ENCODE measurements at places on chromosomes 11 and 22.

- no peak for DNase-seq
These were observed 30.0 kb upstream of the ME3 start for GRCh38 chr11:86702220-86702983.

DNA sequence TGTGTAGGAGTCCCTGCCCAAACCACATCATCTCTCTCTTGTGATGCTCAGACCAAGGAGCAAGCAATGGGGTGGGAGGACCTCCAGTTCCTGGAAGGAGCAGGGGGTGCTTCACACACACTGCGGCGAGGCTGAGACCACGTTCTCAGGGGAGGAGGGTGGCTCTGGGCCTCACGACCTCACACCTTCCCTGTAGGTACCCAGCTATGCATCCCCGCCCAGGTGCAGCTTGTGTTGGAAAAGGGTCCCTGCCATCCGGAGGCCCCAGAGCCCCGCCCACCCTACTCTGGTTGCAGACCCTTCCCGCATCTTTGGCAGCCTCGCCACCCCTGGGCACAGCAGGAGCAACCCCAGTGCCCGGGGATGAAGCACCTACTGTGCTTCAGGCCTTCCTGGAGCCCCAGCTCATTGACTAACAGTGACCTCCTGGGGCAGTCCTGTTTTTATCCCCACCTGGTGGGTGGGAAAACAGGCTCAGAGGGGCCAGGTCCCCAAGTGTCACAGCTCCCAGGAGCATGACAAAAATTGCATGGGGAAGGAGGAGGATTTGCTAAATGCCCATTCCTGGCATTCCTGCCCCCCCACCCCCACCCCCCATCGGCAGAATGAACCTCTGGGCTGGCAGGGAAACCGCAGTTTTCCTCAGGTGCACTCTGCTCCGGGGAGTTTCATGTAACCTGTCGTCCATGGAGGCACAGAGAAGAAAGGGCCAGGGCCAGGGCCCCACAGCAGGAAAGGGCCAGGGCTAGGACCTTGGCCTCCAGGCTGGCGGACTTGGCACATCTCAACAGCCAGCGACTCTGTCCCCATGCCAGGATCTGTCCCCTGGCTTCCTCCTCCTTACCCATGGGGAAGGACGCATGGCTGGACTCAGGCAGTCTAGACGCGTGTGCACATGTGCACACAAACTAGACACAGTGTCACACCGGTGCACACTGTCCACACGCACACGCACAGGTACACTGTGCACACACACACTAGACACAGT, 81.0 kb downstream of the IGLL1 start:
- no peak for DNase-seq

DNA sequence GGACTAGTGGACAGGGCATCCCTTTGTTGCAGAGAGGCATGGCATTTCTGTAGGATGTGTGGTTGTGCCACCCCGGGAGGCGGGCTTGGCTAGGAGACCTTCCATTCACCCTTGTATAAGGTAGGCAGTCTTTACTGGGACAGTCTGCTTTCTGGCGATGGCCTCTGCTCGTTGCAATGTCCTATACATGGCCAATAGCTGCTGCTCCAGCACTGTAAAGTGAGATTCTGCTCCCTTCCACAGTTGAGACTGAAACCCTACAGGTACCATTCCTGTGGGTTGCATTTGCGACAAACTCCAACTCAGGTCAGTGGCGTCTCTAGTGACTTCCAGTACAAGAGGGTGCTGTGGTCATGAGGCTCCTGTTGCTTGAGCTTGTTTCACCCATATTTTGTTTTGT, 20.4 kb upstream of the APOL3 start:
- no peak for DNase-seq

DNA sequence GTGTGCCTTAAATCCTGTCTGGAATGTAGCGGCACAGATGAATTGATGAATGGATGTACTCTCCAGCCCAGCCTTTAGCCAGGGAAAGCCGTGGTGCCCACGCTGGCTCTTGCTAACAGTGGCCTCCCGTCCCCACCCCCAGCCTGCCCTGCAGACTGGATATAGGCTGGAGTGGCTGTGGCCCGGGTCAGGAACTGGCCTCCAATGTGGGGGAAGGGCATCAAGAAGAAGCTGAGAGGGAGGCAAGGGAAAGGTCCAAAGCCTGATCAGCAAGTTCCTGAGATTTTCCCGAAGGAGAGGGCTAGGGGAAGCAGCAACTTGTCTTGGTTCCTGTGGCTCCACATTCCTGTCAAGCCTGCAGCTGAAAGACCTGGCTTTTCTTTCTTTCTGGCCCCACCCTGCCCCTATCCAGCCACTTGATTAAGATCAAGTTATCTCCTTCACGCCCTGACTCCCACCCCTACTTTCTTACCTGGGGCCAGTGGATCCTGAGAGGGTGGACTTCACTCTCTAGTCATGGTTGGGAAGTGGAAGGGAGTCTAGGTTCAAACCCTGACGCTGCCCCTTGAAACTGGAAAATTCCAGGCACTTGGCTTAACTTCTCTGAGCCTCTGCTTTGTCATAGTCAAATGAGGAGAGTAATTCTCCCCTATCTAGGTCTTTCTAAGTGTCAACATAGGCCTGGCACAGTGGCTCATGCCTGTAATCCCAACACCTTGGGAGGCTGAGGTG, 11.0 kb upstream of the MICALL1 start:
- no peak for DNase-seq

- DNase-seq = no peak
These were observed 228.1 kb downstream of the BUD13 start for GRCh38 chr11:116544721-116545120.

DNA sequence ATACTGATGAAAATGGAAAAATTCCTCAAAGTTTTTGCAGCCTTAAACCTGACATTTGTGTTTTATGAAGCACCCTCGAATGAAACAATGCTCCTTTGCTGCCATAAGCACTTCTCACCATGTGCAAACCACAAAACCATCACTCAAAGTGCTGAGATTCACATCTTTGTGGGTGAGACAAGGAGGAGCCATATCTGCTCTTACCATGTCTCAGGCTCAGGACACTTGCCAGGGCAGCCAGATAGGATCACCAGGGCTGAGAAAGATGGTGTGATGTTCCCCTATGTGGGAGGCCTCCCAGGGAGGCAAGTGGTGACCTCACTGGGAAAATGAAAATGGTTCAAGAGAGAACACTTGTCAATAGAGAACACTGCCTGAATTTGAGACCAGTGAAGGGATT, 120.4 kb downstream of the CCDC34 start:
- DNase-seq = no peak

DNA sequence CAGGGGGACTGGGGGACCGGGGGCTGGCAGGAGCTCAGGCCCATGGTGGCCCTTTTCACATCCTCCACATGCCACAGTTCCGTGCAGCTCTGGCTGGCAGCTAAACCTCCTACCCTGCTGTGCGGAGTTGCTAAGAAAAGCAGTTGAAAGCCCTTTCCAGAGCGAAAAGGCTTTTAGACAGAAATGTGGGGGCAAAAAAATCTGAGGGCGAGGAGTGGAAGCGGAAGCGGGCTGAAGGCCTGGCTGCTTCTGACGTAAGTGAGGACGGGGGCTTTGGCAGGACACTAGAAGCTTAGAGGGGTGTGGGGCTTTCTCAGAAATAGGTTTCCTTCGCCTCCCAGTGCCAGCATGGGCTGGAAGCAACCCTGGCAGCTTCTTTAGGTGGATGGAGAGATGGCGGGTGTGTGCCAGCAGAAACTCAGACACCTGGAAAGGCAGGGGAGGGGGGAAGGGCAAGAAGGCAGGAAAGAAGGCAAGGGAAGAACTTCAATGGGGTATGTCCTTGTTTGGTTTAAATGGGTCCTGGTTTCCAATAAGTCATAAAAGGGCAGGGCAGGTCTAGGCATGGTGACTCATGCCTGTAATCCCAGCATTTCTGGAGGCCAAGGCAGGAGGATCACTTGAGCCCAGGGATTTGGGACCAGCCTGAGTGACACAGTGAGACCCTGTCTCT, 11.2 kb upstream of the DGKZ start:
- DNase-seq = no peak

DNA sequence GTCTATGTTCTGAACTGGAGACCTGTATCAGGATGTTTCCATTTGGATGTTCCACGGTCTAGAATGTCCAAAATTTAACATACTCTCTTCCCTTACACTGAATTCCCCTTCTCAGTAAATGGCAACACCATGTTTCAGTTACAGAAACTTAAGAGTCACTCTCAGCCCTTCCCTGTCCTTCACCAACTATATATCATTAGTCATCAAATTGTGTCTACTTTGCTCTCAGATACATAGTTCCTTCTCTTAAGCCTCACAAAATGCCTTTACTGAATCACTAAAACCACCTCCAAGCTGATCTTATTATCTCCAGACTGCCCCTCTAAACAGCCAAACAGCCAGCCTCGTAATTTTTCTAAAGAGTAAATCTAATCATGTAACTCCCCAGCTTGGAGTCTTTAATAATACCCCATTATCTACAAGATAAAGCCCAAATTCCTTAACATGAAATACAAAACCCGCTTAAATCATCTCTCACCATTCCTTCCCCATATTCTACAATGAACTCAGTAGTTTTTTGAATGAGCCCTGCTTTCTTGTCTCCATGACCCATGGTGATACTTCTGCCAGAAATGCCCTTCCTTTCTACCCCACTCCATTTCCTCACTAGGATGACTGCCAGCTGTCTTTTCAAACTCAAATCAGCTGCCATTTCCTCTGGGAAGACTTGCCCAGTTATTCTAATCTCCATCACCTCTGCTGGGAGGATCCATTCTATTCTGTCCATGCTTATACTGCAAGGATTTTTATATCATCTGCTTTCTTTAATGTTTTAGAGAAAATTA, 102.7 kb upstream of the ARHGAP42 start:
- DNase-seq = no peak

- no peak for DNase-seq
These were observed 123.9 kb upstream of the NCAM1 start for GRCh38 chr11:112837162-112837826.

- no peak for DNase-seq
These were observed 433.2 kb downstream of the TBC1D22A start for GRCh38 chr22:47195484-47196165.

- DNase-seq = no peak
These were observed 115.1 kb downstream of the MPPED1 start for GRCh38 chr22:43526946-43527345.

GRCh38 chr11:65422633-65423515, at the start of gene NEAT1:
TSS of gene NEAT1 (plus strand) at chr11:65422798.
- peak; percentile 63 for DNase-seq

DNA sequence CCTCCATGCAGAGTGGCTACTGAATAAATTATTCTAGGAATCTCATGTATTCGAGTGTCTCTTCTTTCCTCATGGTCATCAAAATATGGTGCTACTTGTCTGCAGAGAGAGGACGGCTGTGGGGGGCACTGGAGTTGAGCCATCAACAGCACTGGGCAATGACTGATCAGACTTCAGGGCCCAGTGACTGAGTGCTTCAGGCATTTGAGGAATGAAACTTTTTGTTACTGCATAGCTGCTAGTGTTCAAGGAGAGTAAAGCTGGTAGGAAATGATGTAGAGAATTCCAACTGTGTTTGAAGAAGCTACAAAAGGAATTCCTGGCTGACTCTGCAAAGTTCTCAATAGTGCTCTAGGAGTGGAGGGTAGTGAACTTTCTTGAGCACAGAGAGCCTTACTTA, 277.7 kb downstream of the CADM1 start:
- no peak for DNase-seq

DNA sequence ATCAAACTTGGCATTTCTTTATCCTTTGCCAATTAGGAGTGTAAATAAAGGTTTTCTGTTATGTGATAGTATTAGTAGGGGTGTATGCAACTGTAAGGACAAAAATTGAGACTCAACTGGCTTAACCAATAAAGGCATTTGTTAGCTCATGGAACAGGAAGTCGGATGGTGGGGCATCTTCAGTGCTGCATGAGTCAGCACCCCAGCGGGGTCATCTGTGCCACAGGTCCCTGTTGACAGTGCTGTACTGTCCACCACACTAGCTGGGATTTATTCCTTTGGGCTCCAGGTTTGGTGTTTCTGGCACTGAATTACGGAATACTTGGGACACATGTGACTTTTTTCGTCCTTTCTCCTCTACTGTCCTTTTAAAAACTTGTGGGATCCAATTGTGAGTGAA, 86.0 kb downstream of the PPP6R3 start:
- DNase-seq = no peak

- DNase-seq = no peak
These were observed 3.4 kb upstream of the RCOR2 start for GRCh38 chr11:63920126-63920938.

GRCh38 chr11:36239636-36240035, 49.6 kb downstream of the COMMD9 start:
- DNase-seq = no peak

DNA sequence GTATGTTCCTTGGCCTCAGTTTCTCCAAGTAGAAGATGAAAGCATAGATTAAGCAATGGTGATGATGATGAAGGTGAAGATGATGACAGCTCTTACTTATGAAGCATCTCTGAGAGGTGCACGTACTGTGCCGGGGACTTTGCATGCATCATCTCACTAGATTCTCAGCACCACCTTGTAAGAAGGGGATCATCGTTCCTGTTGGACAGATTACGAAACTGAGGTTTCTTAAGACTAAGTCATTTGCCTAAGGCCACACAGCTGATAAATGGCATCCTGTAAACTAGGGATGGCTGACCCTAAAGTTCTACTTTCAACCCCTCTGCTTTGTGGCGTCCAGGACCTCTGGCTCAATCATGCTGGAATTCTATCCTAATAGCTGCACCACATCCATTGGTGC, 8.7 kb downstream of the MS4A15 start:
- no peak for DNase-seq

GRCh38 chr11:47480762-47481161, 31.8 kb upstream of the RAPSN start:
- no peak for DNase-seq

GRCh38 chr11:76007166-76007565, 192.2 kb downstream of the UVRAG start:
- DNase-seq = no peak

GRCh38 chr11:47172740-47173336, 3.8 kb downstream of the ARFGAP2 start:
- no peak for DNase-seq

Data from T-helper 2 cell (primary cell).